Astrocyte of the spinal cord (primary cell): ENCODE measurements at places on chromosomes 5 and 9.

DNA sequence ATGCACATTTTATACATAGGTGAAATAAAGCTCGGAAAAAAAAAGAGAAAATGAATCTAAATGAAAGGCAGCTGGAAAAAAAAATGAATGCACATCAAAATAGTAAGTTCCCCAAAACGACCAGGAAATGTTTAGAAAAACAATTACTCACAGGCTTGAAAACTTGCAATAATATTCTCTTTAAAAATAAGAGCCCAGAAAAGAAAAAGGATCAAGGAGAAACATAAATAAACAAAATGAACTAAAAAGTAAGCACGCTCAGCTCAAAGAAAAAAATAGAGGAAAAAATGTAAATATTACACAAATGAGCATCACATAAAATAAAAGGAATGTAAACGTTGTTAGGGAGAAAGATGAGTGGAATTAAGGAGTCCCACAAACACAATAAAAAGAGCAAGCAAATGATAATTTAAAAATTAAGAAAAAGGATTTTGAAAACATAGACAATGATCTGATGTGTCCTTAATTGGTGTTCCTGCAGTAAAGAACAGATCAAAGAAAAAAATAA is 54.2 kb downstream of the SLC27A6 start:
- no peak for DNase-seq

GRCh38 chr5:73030531-73030930 is 74.7 kb downstream of the FCHO2 start:
- no peak for DNase-seq

- DNase-seq = peak; percentile 23
Measured at GRCh38 chr9:26863074-26863473, 29.5 kb downstream of the CAAP1 start.

DNA sequence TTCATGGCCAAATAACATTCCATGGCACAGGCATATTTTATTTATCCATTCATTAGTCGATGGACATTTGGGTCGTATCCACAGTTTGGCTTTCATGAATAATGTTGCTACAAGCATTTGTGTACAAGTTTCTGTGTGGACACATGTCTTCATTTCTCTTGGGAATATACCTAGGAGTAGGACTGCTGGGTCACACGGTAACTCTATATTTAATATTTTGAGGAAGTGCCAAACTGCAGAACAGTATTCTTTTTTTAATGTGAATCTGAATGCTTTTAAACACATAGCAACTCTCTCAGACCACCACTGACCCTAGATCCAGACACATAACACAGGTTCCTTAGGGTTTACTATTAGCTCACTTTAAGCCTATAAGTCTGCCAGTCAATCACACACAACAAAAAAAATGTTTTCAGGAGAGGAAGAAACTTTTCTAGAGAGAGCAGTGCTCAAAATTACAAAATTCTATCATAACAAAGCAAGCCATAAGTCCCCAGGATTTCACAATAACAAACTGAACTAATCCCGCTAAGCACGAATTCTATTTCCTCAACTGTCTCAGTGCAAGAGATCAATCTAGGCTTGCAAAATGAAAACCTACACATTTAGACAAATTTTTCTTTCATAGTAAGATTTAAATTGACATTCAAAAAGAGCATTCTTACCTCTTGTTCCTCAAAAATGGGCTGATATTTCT is 41.8 kb upstream of the GABBR2 start:
- no peak for DNase-seq

DNA sequence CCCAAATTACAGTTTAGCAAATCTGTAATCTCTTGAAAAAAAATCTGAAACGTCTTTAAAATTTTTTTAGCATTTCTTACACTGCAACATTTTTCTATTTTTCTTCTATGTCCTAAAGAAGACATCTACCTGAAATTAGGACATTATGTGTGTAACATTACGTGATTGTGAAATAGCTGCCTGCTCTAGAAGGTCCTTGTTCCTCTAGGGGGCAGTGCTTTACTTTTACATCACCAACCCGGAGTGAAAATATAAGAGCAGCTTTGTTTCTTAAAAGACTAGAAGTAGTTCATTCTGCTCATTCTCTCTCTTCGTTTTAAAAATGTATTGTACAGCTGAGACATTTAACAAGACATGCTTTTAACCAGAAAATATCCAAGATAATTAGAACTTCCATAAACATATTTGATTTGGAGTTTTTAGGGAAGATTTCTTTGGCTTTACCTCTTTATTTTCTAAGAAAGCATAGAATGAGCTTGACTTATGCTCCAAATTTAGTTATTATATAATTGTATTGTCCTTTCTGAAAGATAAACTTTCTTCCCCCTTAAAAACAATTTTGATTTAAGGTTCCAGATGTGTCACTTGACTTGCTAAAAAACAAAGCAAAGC is 48.1 kb upstream of the RIOK2 start:
- DNase-seq = peak; percentile 86

- DNase-seq = no peak
Measured at GRCh38 chr5:67205981-67206380, 9.4 kb upstream of the CD180 start.

GRCh38 chr5:7668161-7668560 is 182.8 kb downstream of the CFAP90 start:
- DNase-seq = no peak

DNA sequence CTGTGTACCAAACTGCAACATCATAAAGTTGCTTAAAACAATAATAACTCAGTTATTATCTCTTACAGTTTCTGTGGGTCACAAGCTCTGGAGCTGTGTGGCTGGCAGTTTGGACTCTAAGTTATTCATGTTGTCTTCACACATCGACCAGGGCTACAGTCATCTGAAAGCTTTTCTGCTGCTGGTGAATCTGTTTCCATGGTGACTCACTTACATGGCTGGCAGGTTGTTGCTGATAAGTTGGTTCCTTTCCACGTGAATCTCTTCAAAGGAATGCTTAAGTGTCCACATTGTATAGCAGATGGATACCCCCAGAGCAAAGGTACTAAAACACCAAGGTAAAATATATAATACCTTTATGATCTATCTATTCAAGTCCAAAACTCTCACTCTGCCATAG is 44.8 kb upstream of the CYLC2 start:
- DNase-seq = peak; percentile 2

GRCh38 chr5:32115985-32116384 is 58.1 kb downstream of the GOLPH3 start:
- no peak for DNase-seq

DNA sequence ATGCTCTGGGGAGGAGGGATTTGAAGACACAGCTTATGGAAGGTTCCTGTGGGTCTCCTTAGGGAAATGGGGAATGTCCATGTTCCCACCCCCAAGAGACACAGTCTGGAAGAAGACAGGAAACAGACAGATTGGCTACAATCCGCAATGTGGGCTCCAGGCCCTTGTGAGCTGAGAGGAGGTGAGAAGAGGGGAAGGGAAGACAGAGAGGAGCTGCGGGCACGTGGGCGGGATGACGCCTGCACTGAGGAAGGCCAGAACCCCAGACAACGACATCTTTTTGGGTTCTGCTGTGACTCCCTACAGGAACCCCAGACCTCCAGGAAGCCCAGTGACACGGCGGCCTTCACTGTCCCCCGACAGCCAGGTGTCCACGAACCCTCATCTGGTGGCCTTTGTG is 29.9 kb upstream of the NKD2 start:
- no peak for DNase-seq

- DNase-seq = no peak
Measured at GRCh38 chr9:111913159-111913558, 16.5 kb downstream of the UGCG start.

GRCh38 chr5:109373932-109374331 is 35.8 kb downstream of the PJA2 start:
- DNase-seq = no peak

- DNase-seq = no peak
Measured at GRCh38 chr5:105034401-105034763, 1471.8 kb upstream of the NUDT12 start.

- no peak for DNase-seq
Measured at GRCh38 chr5:74664551-74664950, 20.5 kb upstream of the HEXB start.

GRCh38 chr9:70802206-70802605 is 319.2 kb downstream of the TRPM3 start:
- peak; percentile 56 for DNase-seq

GRCh38 chr5:62886603-62887315 is 308.1 kb downstream of the LRRC70 start:
- DNase-seq = peak; percentile 18

DNA sequence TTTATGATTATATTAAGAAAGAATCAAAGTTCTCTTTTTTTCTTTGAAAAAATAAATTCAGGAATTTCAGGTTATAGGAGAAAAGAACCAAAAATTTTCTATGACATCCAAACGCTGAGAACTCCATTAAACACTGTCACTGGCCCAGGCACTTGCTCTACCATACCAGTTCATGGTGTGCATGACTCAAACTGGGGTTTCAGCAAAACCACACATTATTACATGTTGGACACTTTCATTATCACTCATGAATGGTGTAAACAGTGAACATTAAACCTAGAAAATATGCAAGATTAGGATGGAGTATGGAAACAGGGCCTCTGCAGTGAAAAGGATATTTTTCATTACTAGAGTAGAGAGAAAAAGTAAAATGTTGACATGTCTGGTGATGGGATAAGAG is 369.9 kb upstream of the FAM174A start:
- no peak for DNase-seq

DNA sequence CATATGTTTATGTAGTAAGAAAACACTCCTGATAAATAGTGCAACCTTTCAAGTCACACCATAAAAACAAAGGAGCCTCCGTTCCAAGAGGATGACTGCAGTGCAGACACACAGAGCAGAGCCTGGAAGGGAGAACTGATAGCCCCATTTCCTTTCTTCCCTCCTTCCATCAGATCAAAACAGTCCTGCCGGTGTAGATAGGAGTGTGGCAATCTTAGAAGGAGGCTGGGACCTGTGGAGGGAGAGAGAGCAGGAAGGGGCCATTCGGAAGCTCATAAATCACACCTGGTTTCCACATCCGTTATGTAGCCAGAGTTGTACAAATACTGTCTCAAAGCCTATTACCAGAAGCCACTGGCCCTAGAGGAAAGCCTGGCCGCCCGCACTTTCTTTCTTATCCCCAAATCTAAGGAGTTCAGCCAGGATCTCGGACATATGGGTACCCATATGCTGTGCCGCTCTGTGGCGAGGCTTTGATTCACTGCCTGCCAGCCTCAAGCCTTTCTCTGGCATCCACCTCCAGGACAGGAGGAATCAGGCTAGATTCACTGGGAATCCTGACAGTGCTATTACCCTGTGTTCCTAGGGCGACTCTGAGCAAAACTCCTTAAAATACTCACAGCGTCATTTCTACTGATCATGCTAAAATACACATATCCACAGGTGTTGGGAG is 26.9 kb downstream of the DAP start:
- no peak for DNase-seq

- no peak for DNase-seq
Measured at GRCh38 chr9:113570749-113571711, 107.5 kb downstream of the RGS3 start.
